Fibroblast of skin of left quadriceps (primary cell): ENCODE measurements at places on chromosomes 4 and X.
A peak's percentile ranks its signal among the peaks of the same experiment; 100 is the strongest.

DNA sequence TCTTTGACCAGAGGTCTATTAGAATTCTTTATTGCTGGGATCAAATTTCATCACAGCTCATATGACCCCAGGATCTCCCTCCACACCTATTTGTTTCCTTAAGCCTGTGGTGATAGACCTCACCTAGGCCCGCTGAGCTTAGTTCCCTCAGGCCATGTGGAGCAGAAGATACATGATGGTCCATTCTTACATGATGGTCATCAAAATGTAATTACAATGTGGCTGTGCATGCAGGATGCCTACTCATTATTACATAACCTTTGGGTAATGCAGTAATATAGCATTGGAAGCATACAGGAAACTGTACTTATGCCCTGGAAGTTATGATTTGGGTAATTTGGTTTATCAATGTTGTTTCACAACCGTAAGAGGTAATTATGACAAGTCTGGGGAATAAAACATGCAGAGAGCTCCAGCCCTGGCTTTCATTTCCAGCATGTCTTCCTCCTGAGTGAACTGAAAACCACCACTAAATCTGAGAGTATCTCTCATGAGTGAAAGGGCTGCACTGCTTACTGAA is 67.0 kb upstream of the AGA start:
- no peak for DNase-seq

GRCh38 chr4:38149997-38150671 is 189.9 kb downstream of the PTTG2 start:
- DNase-seq, result no peak

DNA sequence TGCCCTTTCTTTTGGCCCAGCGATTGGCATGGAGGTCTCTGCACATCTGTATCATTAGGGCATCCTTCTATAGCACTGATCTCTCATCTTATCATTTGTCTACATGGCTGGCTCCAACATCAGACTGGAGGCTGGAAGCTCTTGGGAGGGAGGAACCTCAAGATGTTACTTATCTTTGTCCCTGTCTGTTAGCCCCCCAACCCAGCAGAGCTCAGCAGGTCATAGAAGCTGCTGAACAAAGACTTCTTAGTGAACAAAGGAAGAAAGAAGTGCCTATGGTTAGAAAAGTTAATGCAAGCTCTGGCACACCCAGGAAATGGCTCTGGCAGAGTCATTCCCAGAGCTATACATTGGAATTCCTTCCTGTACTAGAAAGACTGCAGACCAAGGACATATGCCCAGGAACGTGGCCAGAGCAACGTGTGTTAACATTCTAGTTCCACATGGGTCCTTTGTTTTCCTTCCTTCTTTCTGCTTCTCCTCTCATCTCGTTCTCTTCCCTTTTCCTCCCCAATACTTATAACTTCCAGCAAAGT is 74.0 kb downstream of the SEL1L3 start:
- DNase-seq, result no peak

- no peak for DNase-seq
Measured at GRCh38 chrX:14028473-14028872, 1.2 kb downstream of the GEMIN8 start.

- peak; percentile 63 for DNase-seq
Measured at GRCh38 chr4:102815981-102816380, 11.4 kb downstream of the UBE2D3 start.

- DNase-seq, result no peak
Measured at GRCh38 chr4:149238097-149238496, 577.5 kb downstream of the IQCM start.

DNA sequence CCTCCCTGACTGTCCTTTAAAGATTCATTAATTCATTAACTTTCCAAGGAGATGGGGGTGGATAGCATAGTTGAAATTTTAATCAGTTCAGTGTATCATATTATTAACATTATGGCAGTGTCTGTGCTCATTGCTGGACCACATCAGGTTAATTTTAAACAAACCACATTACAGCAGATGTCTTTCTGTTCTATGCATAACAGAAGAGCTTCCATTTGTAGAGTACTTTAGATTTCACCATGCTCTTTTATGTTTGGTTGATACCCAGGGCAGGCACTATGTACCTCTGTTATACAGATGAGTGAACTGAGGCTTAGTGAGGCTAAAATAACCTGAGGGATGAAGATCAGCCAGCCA is 41.1 kb downstream of the AFF2 start:
- no peak for DNase-seq

DNA sequence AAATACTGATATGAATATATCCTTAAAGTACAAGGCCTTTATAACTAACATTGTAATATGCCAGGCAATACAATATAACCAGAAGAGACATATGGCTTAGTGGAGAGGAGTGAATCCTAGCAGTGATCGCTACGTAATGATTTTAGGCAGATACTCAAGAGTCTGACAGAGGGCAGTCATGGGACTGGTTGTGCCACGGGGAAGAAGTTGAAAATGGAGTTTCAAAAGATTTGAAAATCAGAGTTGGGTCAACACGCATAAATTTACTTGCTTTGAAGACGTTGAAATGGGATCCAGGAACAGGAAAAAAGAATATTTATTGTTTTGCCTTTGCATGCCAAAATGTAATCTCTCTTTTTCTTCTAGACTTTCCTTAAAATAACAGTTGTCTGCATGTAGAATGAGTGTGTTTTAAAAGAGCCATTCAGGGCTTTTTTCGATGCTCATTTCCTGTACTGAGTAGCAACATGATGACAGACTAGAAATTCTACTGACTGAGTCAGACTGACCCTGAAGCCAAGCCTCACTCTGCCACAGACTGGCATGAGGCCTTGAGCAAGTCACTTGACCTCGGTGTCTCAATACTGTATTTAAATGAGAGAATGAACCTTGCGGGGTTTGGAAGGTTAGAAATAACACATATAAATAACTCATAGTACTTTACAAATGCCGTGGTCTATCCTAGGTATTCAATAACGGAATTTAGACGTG is 8.1 kb upstream of the SMS start:
- DNase-seq, result peak; percentile 58

GRCh38 chrX:13093529-13094140 is 49.2 kb upstream of the FAM9C start:
- no peak for DNase-seq

DNA sequence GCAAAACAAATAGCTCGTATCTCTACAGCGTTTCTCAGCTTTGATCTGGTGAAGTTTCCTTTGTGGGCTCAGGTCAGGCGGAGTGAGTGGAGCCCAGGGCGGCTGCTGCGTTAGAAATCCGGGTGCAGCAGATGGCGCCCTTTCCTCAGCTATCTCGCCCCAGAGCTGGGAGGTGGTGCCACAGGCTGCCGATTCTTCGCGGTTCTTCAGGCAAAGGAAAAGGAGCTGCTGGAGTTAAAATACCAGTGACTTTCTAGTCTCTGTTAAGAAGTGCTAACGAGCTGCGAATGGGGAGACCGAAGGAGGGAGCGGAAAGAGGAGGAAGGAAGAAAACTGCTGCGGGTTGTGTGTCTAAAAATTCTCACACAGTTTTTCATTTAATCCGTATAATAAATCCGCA is 114.6 kb downstream of the CPE start:
- DNase-seq, result peak; percentile 22

- DNase-seq, result peak; percentile 21
Measured at GRCh38 chr4:108240366-108240765, 71.6 kb upstream of the LEF1 start.

- no peak for DNase-seq
Measured at GRCh38 chrX:29652484-29652883, 562.9 kb upstream of the MAGEB2 start.

DNA sequence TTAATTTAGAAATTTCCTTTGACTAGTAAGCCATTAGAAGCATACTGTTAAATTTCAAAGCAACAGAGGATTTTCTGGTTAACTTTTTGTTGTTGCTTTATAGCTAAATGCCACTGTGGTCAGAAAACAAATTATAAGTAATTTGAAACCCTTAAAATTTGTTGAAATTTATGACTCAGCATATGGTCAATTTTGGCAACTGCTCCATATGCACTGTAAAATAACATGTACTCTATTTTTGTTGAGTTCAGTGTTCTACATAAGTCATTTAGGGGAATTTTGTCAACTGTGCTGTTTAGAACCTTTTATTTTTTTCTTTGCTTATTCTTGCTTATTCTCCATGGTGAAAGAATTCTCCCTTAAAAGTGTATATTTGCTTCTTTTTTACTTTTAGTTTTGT is 28.6 kb downstream of the SCLT1 start:
- peak; percentile 36 for DNase-seq

GRCh38 chr4:86441175-86441936 is 81.5 kb upstream of the MAPK10 start:
- DNase-seq, result peak; percentile 36

DNA sequence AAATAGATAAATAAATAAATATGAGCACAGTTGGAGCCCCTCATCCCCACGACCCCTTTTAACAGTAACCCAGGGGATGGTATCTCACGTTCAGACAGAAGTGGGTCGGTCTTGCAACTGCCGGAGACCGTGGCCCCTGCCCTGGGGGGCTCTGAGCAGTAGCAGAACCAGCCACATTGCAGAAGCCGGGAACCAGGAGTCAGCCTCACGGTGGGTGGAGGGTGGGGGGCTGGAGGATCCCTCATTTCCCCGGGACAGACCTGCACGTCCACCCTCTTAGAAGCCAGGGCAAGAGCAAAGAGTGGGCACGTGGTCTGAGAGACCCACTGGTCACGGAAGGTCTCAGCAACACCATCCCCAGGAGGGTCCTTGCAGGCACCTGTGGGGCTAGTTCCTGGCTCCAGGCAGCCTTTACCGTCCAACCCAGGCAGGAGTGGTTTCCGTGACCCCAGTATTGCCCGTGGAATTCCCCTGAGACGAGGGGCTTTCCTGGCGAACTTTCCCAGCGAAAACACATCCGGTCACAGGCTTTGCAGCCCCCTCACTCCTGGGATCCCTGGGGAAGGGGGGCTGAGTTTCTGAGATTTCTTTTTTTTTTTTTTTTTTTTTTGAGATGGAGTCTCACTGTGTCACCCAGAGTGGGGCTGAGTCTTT is 8.8 kb upstream of the IL3RA start:
- no peak for DNase-seq

DNA sequence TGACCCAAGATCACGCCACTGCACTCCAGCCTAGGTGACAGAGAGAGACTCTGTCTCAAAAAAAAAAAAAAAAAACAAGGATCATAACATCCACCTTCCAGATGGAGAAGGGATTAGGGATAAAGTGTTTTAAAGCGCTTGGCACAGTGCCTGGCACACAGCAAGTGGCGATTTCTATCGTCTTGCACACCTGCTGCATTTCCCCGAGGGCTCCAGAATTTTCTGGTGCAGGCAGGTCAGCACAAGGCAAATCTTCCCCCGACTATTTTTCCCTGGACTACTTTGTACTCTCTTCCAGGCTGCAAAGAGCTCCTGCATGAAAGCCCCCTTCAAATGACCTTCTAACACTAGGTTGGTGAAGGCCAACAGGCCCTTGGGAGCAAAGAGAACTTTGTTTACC is 57.3 kb downstream of the APBB2 start:
- no peak for DNase-seq

GRCh38 chrX:97538745-97539144 is 655.0 kb downstream of the RPA4 start:
- DNase-seq, result no peak

DNA sequence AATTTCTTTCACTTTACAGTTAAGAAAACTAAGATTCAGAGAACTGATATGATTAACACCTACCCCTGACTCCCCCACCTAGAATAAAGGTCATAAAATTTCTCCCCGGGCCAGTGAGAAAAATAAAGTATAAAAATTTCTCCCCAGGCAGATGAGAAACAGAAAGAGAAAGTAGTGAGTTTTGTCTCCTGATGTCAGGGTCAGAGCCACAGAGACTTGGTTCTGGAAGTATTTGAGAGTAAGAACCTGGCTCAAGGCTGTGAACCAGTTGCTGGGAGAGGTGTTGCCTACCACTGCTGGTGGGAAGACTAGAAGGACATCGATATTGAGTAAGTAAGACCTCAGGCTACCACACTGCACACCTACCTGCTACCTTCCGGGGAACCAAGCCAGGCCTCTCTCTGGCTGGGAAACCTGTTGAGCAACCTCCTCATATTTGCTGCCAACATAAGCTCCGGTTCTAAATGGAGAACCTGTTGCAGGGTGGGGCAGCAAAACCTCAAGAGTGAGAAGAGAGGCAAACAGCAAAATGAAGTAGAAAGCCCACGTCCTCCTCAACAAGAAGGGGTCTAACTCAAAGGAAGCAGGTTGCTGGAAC is 104.2 kb upstream of the PUDP start:
- no peak for DNase-seq

DNA sequence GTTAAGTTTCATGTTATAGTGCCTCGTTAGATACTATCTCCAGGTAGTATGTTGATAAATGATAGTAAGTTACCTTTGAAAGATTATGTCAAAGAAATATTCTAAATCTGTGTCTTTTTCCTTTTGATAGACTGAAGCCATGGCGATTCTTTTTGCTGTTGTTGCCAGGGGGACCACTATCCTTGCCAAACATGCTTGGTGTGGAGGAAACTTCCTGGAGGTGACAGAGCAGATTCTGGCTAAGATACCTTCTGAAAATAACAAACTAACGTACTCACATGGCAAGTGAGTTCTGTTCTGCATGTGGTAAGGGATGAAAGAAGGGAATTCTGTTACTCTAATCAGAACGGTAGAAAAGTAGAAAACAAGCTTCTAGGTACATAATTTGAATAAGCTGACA is 8.2 kb downstream of the VAMP7 start:
- no peak for DNase-seq

DNA sequence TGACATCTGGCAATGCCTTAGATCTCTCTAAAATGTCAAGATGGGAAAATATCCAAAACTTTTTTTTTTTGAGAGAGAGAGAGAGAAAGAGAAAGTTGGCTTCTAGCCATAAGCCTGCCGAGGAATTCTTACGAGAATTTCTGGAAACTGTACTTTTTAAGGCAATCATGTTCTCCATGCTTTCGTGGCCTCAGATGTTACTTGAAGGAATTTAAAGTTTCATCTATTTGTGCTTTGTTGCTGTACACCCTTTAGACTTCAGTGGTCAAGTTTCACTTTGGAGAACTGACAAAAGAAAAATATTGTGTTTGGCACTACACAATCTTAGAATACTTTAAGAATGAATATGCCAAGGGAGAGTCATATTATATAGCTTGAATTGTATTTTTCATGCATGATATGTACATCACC is 53.9 kb downstream of the FAT4 start:
- DNase-seq, result peak; percentile 67

DNA sequence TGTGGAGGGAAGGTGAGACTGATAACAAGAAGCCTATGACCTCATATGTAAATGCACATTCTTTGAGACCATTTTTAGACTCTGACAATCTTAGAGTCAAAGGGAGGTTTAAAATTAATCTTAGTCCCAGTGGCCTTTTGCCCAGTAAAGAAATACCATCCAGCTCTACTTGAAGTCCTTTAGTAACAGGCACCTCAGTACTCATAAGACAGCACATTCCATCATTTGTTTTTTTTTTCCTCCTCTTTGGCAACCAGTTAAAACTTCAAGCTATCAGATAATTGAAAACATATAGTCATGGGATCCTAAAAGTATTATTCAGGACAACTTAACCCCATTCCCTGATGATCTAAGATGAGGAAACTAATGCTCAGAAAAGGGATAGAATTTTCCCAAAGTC is 4.6 kb downstream of the EDA2R start:
- DNase-seq, result no peak
